ENCODE measurements at places on chromosomes 13 and 19. TPM values are rescaled to one million over a fixed set of nuclear protein-coding genes. Genes with fewer than 3 reads are reported as not detected.

DNA sequence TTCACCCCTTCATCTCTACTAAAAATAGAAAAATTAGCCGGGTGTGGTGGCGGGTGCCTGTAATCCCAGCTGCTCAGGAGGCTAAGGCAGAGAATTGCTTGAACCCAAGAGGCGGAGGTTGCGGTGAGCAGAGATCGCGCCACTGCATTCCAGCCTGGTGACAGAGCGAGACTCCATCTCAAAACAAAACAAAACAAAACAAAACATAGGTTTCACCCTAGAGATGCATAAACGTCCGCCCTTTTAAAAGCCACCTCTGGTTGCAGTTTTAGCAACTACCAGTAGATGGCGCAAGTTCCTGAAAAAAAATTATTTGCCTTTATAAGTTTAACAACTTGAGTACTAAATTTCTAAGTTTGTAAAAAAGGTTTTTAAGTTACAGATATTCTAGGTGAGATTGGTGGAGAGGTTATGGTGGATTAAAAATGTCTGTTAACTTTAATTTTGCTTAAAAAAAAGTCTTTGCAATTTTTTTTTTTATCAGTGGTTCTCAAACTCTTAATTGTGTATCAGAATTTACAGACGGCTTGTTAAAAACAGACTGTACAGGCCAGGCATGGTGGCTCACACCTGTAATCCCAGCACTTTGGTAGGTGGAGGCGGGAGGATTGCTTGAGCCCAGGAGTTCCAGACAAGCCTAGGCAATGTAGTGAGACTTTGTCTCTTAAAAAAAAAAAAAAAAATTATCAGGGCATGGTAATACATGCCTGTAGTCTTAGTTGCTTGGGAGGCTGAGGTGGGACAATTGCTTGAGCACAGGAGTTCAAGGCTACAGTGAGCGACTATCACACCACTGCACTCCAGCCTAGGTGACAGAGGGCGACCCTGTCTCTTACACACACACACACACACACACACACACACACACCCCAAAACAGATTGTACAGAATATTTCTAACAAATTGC is 42.1 kb downstream of the NAA16 start:
- peak; percentile 66 for DNase-seq
- no peaks in the 10 kb centered on the region for H3K4me1 ChIP-seq
- peaks cover 1% of the 10 kb centered on the region for H3K36me3 ChIP-seq
- no peaks in the 10 kb centered on the region for H3K27me3 ChIP-seq

GRCh38 chr13:37179645-37180044 is 74.2 kb upstream of the CSNK1A1L start:
- peak; percentile 68 for DNase-seq
- H3K4me3 ChIP-seq: no peak overlapping the region
- no peak overlapping the region for H3K27ac ChIP-seq
- no peaks in the 10 kb centered on the region for H3K27me3 ChIP-seq

GRCh38 chr19:35756377-35757230 is at the start of gene HSPB6:
Gene HSPB6, minus strand, starts transcription at chr19:35757029. Its CDS starts 21 bp downstream, at chr19:35757008.
- H3K4me1 ChIP-seq: peaks cover 17% of the 10 kb centered on the region
- H3K27ac ChIP-seq: peak within 1 kb of the TSS; percentile 99
- no peaks in the 10 kb centered on the region for H3K27me3 ChIP-seq

- H3K4me3 ChIP-seq: no peak overlapping the region
- H3K36me3 ChIP-seq: no peaks in the 10 kb centered on the region
- DNase-seq: peak; percentile 85
- H3K4me1 ChIP-seq: no peaks in the 10 kb centered on the region
- H3K27ac ChIP-seq: no peak overlapping the region
- no peaks in the 10 kb centered on the region for H3K27me3 ChIP-seq
These were observed 7.4 kb upstream of the SLITRK6 start for GRCh38 chr13:85806553-85807175.

- DNase-seq: no peak
- no peak overlapping the region for H3K27ac ChIP-seq
- H3K36me3 ChIP-seq: no peaks in the 10 kb centered on the region
These were observed 97.5 kb downstream of the RGCC start for GRCh38 chr13:41554626-41555386.

- H3K27me3 ChIP-seq: no peaks in the 10 kb centered on the region
- no peak overlapping the region for H3K27ac ChIP-seq
- H3K4me3 ChIP-seq: no peak overlapping the region
- no peaks in the 10 kb centered on the region for H3K36me3 ChIP-seq
- DNase-seq: no peak
These were observed 1507.5 kb downstream of the OLFM4 start for GRCh38 chr13:54536112-54536511.

DNA sequence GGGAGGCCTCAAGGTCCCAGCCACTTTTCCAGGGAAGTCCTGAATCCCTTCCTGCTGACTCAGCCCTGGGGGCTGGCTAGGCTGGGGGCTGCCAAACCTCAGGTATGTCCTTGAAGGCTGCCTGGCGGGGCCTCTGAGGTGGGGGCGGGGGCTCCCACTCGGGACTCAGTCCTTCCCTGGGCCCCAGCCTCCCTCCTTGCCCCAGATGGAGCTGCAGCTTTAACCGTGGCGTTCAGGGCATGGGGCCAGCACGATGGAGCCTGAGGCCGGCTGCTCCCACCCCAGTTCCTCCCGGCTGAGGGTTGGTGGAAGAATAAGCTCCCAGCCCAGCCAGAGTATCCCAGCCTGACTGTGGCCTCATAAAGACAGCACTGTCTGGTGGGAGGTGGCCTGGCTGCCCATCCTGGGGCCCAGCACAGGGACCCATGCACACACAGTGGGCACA is 12.4 kb downstream of the CILP2 start:
- H3K4me3 ChIP-seq: no peak overlapping the region
- H3K27me3 ChIP-seq: peaks cover 7% of the 10 kb centered on the region
- DNase-seq: peak; percentile 92
- H3K4me1 ChIP-seq: no peaks in the 10 kb centered on the region
- H3K36me3 ChIP-seq: no peaks in the 10 kb centered on the region

- peaks cover 16% of the 10 kb centered on the region for H3K36me3 ChIP-seq
- no peak overlapping the region for H3K4me3 ChIP-seq
- H3K27me3 ChIP-seq: no peaks in the 10 kb centered on the region
These were observed 109.8 kb downstream of the KDM4B start for GRCh38 chr19:5078666-5079065.

- H3K27me3 ChIP-seq: no peaks in the 10 kb centered on the region
- no peak overlapping the region for H3K4me3 ChIP-seq
- H3K36me3 ChIP-seq: no peaks in the 10 kb centered on the region
- no peak overlapping the region for H3K27ac ChIP-seq
- DNase-seq: peak; percentile 55
- peaks cover 3% of the 10 kb centered on the region for H3K4me1 ChIP-seq
These were observed 390.4 kb downstream of the RFC3 start for GRCh38 chr13:34208336-34208735.

- no peak overlapping the region for H3K27ac ChIP-seq
- DNase-seq: peak; percentile 1
- no peaks in the 10 kb centered on the region for H3K36me3 ChIP-seq
- H3K4me3 ChIP-seq: no peak overlapping the region
- H3K27me3 ChIP-seq: no peaks in the 10 kb centered on the region
These were observed 1608.8 kb downstream of the OLFM4 start for GRCh38 chr13:54637366-54637765.

DNA sequence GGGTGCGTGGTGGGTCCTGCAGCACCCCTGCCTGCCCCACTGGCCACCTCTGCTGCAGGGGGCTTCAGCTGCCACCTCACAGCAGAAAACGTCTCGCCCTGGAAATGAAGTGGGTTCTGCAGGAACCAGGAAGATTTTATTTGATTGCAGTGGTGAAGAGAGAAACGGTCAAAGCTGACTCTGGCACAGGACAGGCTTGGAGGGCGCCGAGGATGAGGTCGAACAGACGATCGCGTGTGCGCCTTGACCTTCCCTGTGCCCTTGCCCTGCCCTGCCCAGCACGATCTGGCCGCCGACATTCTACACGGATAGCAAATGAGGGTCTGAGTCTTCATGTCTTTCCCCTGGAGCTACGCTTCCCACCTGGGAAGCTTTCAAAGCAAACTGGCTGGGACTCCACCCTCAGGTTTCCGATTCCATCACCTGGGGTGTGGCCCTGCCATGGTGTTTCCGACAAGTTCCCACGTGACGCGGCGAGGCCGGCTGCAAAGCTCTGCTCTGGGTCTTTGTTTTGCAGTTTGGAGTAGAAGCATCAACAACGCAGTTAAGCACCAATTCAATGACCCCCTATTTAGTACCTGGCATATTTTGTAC is 50.3 kb upstream of the TUBGCP3 start:
- H3K4me1 ChIP-seq: no peaks in the 10 kb centered on the region
- no peaks in the 10 kb centered on the region for H3K36me3 ChIP-seq
- H3K27ac ChIP-seq: no peak overlapping the region

DNA sequence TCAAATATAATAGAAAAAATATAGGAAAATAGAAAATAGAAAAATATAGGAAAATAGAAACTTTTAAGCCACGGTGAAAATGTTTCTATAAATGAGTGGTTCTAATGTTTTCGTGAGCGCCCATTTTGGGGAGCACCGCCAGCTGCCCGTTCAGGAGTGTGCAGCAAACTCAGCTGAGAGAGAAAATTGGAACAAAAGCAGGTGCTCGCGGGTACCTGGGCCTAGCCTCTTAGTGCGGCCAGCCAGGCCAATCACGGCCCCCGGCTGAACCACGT is 204 bp upstream of the PDX1 start:
- H3K36me3 ChIP-seq: no peaks in the 10 kb centered on the region
- no peaks in the 10 kb centered on the region for H3K4me1 ChIP-seq
- peaks cover 73% of the 10 kb centered on the region for H3K27me3 ChIP-seq
- no peak for DNase-seq
- H3K4me3 ChIP-seq: no peak overlapping the region

GRCh38 chr19:7799640-7800355 is 30.2 kb upstream of the EVI5L start:
- peak; percentile 55 for DNase-seq
- H3K4me3 ChIP-seq: no peak overlapping the region
- no peak overlapping the region for H3K27ac ChIP-seq
- no peaks in the 10 kb centered on the region for H3K36me3 ChIP-seq

DNA sequence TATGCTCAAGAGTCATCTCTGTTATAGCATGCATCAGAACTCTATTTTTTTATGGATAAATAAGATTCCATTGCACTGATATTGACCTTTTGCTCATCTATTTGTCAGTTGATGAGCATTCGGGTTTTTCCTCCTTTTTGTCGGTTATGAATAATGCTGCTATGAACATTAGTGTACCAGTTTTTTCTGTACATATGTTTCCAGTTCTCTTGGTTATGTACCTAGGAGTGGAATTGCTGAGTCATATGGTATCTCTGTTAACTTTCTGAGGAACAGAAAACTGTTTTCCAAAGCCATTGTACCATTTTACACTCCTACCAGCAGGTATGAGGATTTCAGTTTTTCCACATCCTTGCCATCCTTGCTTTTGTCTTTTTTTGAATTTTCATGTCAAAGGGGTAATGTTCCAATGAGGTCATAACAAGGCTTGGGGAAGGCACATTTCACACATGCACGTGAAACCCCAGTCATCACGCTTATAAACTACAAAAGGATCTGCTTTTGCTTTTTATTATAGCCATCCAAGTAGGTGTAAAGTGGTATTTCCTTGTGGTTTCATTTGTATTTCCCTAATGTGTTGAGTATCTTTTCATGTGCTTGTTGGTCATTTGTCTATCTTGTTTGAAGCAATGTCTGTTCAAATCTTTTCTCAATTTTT is 14.6 kb downstream of the KBTBD7 start:
- no peaks in the 10 kb centered on the region for H3K36me3 ChIP-seq
- peak; percentile 37 for DNase-seq
- no peaks in the 10 kb centered on the region for H3K4me1 ChIP-seq
- no peak overlapping the region for H3K4me3 ChIP-seq
- H3K27ac ChIP-seq: no peak overlapping the region

DNA sequence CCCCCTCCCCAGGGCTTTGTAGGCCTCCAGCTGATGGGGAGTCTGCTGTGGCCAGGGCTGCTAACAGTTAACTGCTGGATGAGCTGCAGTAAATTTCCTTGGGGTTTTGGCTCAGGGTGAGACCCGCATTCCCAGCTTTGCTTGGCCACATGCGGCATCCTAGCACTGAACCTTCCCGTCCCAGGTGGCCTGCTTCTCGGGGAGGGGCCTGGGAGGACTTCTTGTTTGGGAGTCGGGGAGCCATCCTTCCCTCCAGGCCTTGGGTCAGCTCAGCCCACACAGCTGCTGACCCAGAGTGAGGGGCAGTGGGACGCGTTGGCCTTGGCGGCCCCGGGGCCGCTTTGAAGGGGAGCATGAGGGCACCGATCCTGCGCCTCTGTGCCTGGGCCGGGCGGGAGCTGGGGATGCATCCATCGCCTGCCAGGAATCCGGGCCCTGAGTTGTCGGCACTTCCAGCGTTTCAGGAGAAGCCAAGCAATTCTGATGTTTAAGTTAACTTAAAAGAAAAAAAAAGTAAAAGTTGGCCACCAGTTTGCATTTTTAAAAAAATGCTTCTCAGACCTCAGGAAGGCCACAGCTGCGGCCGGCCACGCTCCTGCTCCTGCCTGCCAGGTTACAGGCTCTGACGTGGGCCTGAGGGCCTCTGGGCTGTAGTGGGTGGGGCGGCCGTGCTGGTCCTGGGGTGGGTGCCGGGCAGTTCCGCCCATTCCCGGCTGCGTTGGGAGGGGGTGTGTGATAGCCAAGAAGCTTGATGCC is 27.7 kb downstream of the CRTC1 start:
- H3K36me3 ChIP-seq: no peaks in the 10 kb centered on the region
- H3K4me3 ChIP-seq: no peak overlapping the region
- DNase-seq: peak; percentile 87
- peak overlapping the region; percentile 37 for H3K27ac ChIP-seq
- no peaks in the 10 kb centered on the region for H3K27me3 ChIP-seq

GRCh38 chr19:310141-310651 is 19.0 kb upstream of the PLPP2 start:
- H3K27me3 ChIP-seq: no peaks in the 10 kb centered on the region
- no peak overlapping the region for H3K27ac ChIP-seq
- no peak overlapping the region for H3K4me3 ChIP-seq
- no peaks in the 10 kb centered on the region for H3K4me1 ChIP-seq

- no peak for DNase-seq
- no peak overlapping the region for H3K27ac ChIP-seq
- H3K27me3 ChIP-seq: no peaks in the 10 kb centered on the region
These were observed 10.0 kb downstream of the LRFN3 start for GRCh38 chr19:35946203-35946602.

The LRRC4B gene
- 0.17 TPM for total RNA-seq

The BRCA2 gene
- 2.1 TPM for total RNA-seq

The FREM2 gene
- total RNA-seq: under 0.01 TPM

The KMT2B gene
- total RNA-seq: 3.9 TPM

The ZSCAN5A gene
- 6.3 TPM for total RNA-seq

The PHLDB3 gene
- 22.3 TPM for total RNA-seq

The KLK3 gene
- total RNA-seq: not detected

The RNF113B gene
- not detected for total RNA-seq

The PDE4C gene
- 1.3 TPM for total RNA-seq

The CYP4F22 gene
- not detected for total RNA-seq

The ZGLP1 gene
- 0.66 TPM for total RNA-seq

The PTH2 gene
- not detected for total RNA-seq

The CYSLTR2 gene
- total RNA-seq: not detected

The RUBCNL gene
- 4.1 TPM for total RNA-seq

The ADAMTSL5 gene
- total RNA-seq: 1.5 TPM

The GPC5 gene
- total RNA-seq: 0.17 TPM

The CATSPERD gene
- not detected for total RNA-seq

All from fibroblast of lung (primary cell).